HCT116 (cell line): ENCODE measurements at places on chromosomes 4 and X.

- no peak for DNase-seq
These were observed 1402.8 kb downstream of the RAPGEF2 start for GRCh38 chr4:160505724-160506123.

GRCh38 chr4:5892323-5893003, 423 bp downstream of the CRMP1 start:
- no peak for DNase-seq

DNA sequence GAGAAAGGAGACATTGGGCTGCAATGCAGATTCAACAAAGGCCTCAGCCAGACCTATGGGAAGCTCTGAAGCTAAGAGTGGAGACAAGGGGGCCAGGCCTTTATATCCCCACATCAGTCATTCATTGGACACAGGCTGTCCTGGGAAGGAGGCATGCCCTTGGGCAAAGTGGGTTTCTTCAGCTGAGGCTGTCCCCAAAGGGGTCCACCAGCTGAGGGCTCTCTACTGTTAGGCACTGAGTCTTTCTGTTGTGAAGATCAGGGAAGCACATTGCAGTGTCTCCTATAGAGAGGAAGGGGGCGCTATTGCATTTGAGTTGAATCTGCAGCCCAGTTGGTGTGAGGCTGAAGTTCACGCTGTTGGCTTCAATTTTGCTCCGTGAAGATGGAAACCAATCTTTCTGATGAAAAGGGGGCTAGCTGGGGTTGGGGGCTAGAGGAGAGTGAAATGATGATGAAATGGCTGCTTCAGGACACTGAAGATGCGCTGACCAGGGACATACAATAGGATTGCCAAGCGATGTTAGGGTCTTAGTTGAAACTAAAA, 48.0 kb downstream of the SLC25A5 start:
- peak; percentile 39 for DNase-seq

DNA sequence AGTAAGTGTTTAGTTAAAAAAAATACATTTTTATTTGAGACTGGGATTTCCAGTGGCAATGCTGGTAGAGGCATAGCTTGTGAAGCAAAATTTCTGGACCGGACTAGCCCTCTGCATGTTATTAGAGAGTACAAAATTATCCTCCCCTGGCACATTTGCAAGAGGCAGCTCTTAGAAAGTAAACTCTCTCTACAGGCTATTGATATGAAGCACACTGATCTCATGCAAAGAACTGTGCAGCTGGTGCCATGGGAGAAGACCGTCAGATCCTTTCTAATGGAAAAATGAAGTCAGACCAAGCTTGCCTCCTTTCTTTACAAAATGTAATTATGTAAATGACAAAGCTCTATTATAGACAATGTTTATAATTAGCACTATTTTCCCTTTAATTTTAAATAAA, 2717.2 kb downstream of the PCDH7 start:
- no peak for DNase-seq

GRCh38 chr4:137541181-137541580, 8.9 kb upstream of the PCDH18 start:
- no peak for DNase-seq

DNA sequence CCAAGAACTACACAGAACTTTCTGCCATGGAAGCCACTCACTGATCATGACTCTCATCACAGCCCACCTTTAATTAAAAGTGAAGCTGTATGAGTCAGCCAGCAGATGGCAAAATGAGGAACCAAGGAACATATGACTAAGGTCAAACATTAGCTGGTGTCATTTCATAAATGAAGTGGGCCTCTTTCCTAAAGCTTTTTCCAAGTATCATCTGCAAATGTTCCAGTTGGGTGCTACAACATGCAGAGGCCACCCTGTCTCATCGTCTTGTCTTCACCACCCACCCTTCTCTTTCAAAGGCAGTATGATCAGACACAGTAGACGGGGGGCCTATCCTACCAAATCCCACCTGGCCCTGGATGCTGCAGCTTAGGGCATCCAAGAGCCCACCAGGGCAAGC, 9.2 kb upstream of the EOLA1 start:
- no peak for DNase-seq

GRCh38 chr4:164204434-164204833, 549.5 kb upstream of the SMIM31 start:
- DNase-seq, result peak; percentile 16
